Stimulated activated CD8-positive, alpha-beta memory T cell treated with anti-CD3 and anti-CD28 coated beads, Interleukin-7, amount 100 ng/mL, for 1 hour (primary cell): ENCODE measurements at places on chromosomes 13 and 19.

- no peak for DNase-seq
These were observed 427.9 kb downstream of the ZNF536 start for GRCh38 chr19:30799865-30800755.

- no peak for DNase-seq
These were observed 61.1 kb upstream of the HMGB1 start for GRCh38 chr13:30526612-30527495.

DNA sequence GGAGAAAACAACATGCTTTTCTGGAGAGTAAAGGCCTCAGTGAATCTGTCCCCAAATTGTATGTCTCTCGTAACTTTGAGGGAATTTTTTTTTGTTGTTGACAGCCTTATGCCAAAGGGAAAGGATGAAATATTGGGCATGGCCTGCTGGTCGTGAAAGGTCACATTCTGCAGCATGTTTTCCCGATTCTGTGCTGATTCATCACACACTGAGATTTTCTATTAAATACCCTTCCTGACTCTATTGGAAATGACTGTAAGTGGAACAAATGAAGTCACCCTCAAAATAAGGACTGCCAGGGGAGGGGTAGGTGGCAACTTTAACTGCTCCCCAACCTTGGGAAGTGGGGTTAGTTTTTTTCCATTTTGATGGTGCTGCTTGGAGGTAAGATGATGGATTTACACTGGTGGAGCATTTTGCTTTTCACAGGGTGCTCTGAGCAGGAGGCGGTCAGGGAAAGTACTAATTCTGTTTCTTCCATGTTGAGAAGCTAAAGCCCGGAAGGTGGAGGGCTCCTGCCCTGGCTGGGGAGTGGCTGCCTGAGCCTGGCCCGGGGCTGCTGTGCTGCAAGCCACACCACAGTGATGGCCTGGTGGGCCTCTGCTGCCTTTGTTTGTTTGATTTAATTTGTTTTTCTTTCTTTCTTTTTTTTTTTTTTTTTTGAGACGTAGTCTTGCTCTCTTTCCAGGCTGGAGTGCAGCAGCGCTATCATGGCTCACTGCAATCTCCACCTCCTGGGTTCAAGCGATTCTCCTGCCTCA lies 116.8 kb upstream of the SPATA13 start:
- DNase-seq, result no peak

- DNase-seq, result no peak
These were observed 23.4 kb downstream of the MED26 start for GRCh38 chr19:16604615-16605014.

- DNase-seq, result no peak
These were observed 223.8 kb upstream of the TMTC4 start for GRCh38 chr13:100898431-100898830.

DNA sequence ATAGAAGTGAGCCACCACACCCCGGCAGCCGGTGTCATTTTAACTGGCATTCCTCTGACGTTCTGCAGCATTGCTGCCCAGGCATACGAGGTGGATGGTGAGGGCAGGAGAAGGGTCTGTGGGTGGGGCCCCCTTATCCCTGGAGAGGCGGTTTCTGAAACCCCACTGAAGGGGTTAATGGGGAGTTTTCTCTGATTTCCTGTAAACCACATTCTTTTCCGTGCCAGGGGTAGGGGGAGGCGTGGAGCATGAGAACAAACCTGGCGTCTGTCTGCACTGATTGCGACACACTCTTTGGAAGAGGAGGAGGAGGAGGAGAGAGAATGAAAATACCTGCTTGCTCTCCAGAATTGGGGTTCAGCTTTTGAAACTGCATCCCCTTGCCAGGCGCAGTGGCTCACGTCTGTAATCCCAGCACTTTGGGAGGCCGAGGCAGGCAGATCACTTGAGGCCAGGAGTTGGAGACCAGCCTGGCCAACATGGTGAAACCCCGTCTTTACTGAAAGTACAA lies 2.7 kb upstream of the C3 start:
- DNase-seq, result no peak

GRCh38 chr13:89212186-89212585 lies 1541.0 kb downstream of the SLITRK5 start:
- no peak for DNase-seq

- no peak for DNase-seq
These were observed 83.9 kb downstream of the OLFM4 start for GRCh38 chr13:53112522-53112921.

DNA sequence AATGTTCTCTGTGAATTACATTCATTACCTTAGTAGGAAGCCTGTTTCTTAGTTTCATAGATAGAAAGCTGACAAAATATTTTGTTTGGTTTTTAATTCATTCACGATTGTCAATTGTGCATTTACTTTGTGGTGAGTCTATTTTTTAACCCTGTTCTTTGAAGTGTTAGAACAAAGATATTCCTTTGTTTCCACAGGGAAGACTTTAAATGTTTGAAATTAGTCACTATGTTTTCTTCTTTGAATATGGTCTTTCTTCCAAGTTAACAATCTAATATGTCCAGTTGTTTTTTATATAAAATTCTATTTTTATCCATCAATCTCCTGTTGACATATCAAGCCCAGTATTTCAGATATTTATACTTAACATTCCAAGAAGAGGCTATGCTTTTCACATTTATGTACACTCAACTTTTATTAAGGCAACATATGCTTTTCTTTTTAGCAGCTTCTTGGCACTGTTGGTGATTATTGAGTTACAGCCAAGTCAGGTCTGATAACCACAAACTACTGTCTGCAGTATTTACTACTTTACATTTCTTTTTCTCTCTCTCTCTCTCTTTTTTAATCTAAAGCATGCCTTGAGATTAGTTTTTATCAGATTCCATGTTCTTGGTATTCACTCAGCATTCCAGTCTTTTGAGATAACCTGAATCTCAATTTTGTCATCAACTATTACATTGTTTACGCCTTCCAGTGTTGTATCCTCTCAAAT lies 812.8 kb upstream of the SLC10A2 start:
- no peak for DNase-seq
